SJSA1 (cell line): ENCODE measurements at places on chromosomes 3 and 15. TPM values are rescaled to one million over a fixed set of nuclear protein-coding genes. Genes with fewer than 3 reads are reported as not detected.

DNA sequence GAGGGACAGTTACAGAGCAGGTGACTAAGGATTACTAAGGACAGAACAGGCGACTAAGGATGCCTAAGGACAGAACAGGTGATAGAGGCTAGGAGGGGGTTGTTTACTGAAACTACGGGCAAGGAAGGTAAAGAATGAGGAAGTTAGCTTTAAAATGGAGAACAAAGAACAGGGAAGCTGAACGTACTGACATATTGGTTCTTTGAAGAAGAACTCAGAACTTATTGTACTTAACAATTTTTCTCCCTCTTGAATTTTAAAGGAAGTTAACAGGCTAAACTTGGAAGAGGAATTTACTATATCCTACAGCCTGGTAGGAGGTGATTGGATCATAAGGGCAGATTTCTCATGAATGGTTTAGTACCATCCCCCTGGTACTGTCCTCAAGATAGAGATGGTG lies 290.2 kb downstream of the SHQ1 start:
- H3K36me3 ChIP-seq, result no peaks in the 10 kb centered on the region
- H3K4me3 ChIP-seq, result no peak overlapping the region
- H3K27me3 ChIP-seq, result no peaks in the 10 kb centered on the region
- no peaks in the 10 kb centered on the region for H3K4me1 ChIP-seq

DNA sequence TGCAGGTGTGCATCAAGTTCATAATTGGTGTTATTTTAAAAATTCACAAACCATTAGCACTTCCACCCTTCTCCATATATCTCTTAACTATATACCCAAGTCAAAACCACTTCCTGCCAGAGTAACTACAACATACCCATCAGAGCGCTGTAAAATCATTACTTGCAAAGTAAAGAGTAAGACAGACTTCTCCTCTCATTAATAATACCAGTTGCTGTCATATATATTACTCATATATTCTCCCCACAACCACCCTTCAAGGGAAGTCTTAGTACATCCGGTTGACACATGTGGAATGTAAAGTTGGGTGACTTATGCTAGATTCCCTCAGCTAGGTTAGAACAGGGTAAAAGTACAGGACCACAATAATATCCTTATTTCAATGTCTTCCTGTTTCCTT lies 5.6 kb downstream of the TERC start:
- no peak for DNase-seq
- no peaks in the 10 kb centered on the region for H3K27me3 ChIP-seq
- no peaks in the 10 kb centered on the region for H3K4me1 ChIP-seq

DNA sequence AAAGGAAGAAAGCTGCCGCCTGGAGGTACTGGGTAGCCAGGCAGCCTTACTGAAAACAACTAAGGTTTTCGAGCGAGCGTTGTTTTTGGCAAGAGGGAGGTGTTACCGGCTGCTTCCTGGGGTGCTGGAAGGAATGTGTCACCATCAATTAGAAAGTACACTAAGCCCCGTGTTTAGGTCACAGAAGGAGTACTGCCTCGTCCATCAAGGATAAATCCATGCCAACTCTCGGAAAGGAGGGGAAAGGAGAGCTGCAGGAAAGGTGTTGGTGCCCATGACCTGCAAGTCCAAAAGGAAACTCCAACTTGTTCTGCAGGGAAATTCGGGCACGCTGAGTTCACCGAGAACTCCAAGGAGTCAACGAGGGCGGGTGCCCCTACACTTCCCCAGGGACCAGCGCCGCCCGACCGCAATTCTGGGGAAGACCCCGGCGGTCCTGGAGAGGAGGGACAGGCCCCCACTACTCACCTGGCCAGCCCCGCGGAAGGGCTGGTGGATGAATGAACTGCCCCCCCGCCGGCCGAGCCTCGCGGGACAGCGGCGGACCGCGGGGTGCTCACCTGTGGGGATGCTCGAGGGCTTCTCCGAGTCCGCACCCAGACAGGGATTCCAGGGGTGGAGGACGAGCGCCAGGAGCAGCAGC lies 542 bp downstream of the PLOD2 start:
- H3K4me1 ChIP-seq, result peaks cover 71% of the 10 kb centered on the region
- peak overlapping the region; percentile 83 for H3K4me3 ChIP-seq
- H3K27me3 ChIP-seq, result no peaks in the 10 kb centered on the region

DNA sequence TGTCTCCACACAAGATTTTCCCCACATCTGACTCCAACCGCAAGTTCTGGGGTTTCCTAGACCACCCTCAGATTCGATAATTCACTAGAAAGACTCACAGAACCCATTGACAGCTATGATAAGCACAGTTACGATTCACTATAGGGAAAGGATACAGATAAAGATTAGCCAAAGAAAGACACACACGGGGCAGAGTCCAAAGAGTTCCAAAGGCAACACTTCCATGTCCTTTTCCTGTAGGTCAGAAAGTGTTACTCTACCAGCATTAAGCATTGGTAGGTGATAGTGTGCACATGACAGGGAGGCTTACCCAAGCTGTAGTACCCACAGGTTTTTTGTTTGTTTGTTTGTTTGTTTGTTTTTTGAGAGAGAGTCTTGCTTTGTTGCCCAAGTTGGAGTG lies 48.1 kb downstream of the PHLDB2 start:
- DNase-seq, result no peak
- H3K4me1 ChIP-seq, result peaks cover 65% of the 10 kb centered on the region
- H3K36me3 ChIP-seq, result peaks cover 46% of the 10 kb centered on the region
- no peak overlapping the region for H3K4me3 ChIP-seq
- H3K27ac ChIP-seq, result peak overlapping the region; percentile 35

DNA sequence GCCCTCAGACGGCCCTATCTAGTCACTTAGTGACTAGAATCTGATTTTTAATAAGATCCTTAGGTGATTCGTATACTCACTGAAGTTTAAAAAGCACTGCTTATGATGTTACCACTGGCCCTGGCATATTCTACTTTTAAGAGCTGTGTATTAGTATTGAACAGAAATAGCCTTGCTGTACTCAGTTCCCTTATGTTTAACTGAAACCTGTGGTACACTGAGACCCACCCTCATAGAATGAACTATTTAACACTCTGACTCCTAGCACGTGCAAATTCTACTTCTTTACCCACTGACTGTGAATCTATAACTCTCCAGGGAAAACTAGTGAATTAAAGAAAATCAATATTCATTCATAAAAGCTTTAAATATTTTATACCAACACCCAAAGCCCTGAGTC lies 108.9 kb downstream of the CCNL1 start:
- DNase-seq, result no peak
- H3K27ac ChIP-seq, result no peak overlapping the region
- H3K4me3 ChIP-seq, result no peak overlapping the region
- no peaks in the 10 kb centered on the region for H3K27me3 ChIP-seq
- H3K4me1 ChIP-seq, result no peaks in the 10 kb centered on the region

GRCh38 chr15:82810061-82810889 lies 847 bp downstream of the WHAMM start:
- peaks cover 5% of the 10 kb centered on the region; the same call in 1 of the 2 replicates for H3K4me1 ChIP-seq
- H3K4me3 ChIP-seq, result peak overlapping the region; percentile 90
- peak overlapping the region; percentile 85 for H3K27ac ChIP-seq
- DNase-seq, result peak; percentile 52
- H3K36me3 ChIP-seq, result peaks cover 32% of the 10 kb centered on the region

DNA sequence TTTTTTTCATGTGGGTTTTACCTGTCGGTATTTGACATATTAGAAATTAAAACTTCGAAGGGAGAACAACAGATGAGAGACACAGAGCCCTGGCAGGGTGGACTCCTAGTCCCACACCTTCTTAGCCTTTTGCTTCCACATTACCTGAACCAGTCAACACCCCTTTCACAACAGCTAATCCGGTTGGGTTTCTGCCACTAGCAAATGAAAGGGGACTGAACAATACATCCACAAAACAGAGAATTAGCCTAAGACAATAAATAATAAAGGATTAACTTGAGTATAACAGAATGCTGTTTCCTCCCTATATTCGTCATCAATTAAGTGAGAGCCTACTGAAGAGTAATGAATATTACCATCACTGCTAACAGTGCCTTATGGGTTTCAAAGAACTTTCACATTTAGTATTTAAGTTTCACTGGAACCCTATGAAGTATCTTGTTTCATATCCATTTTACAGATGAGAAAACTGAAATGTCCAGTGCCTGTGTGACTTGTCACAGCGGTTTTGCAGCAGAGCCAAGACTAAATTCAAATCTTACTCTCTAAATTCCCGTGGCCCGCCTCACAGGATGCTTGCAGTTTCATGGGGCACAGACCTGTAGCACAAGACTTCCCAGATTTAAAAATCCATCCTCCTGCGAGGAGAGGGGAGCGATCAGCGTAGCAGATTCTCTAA lies 1.0 kb upstream of the RAB8B start:
- no peaks in the 10 kb centered on the region for H3K27me3 ChIP-seq
- H3K27ac ChIP-seq, result peak overlapping the region; percentile 2; the same call in 1 of the 2 replicates
- peaks cover 61% of the 10 kb centered on the region for H3K4me1 ChIP-seq
- no peaks in the 10 kb centered on the region for H3K36me3 ChIP-seq

DNA sequence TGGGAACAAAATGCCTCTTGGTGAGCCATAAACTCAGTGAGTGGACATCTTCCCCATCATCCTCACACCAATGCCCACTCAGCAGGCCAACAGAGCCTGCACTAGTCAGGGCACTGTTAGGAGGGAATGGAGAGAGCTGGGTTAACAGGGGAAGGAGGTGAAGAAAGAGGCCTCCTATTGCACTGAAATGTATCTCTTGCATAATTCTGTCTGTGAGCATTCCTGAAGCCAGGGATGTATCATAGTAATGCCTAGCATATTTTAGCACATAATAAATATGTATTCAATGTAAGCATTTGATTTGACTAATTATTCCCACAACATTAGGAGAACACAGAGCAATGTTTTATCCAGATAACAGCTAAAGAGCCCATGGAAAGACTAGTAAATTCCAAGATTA lies 81.2 kb downstream of the ANO10 start:
- DNase-seq, result no peak
- no peak overlapping the region for H3K27ac ChIP-seq
- no peaks in the 10 kb centered on the region for H3K27me3 ChIP-seq
- H3K4me1 ChIP-seq, result no peaks in the 10 kb centered on the region

- no peaks in the 10 kb centered on the region for H3K27me3 ChIP-seq
- H3K36me3 ChIP-seq, result no peaks in the 10 kb centered on the region
- H3K4me3 ChIP-seq, result no peak overlapping the region
- no peak overlapping the region for H3K27ac ChIP-seq
- no peaks in the 10 kb centered on the region for H3K4me1 ChIP-seq
- DNase-seq, result no peak
Observed at GRCh38 chr15:71167445-71168165, 52.3 kb downstream of the THSD4 start.

DNA sequence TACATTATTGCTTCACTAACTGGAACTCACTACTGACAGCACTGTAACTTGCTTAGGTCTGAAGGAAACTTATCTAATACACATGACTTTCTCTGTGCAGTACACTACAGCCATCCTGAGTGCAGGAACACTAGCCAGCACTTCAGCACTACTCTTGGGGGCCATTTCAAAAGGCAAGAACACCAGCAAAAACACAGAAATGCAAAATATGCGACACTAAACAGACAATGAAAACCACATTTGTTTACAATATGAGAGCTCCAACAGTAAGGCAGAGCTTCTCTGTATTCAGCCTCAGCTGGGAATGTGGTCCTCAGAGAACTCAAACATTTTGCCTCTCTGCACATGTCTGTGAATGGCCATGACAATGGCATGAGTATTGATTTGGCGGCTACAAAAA lies 109.6 kb downstream of the ARRDC4 start:
- H3K27me3 ChIP-seq, result no peaks in the 10 kb centered on the region
- DNase-seq, result peak; percentile 53
- no peaks in the 10 kb centered on the region for H3K36me3 ChIP-seq
- no peak overlapping the region for H3K4me3 ChIP-seq

GRCh38 chr15:31869686-31870307 lies 160.5 kb upstream of the CHRNA7 start:
- no peak for DNase-seq
- peaks cover 17% of the 10 kb centered on the region for H3K27me3 ChIP-seq
- peaks cover 8% of the 10 kb centered on the region for H3K4me1 ChIP-seq
- no peaks in the 10 kb centered on the region for H3K36me3 ChIP-seq
- peak overlapping the region; percentile 55 for H3K4me3 ChIP-seq

GRCh38 chr3:193742628-193743027 lies 149.6 kb downstream of the OPA1 start:
- H3K4me3 ChIP-seq, result no peak overlapping the region
- H3K4me1 ChIP-seq, result no peaks in the 10 kb centered on the region
- no peaks in the 10 kb centered on the region for H3K36me3 ChIP-seq
- no peaks in the 10 kb centered on the region for H3K27me3 ChIP-seq
- H3K27ac ChIP-seq, result no peak overlapping the region

DNA sequence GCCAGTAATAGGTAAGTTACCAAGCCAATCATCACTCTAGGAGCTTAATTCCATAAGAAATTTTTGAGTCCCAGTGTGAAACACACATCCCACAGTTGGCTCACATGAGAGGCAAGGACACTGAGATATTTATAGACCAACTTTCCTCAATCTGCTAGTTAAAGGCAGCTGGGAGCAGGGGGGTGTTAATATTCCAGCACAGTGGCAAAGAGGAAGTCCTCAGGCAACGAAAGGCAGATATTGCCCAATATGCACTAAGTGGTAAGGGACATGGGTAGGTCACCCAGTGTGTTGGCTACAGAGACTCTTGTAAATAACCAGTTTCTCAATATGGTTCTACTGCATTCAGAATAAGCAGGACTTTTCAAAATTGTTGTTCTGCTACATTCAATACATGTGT lies 61.0 kb downstream of the TOP2B start:
- no peak overlapping the region for H3K27ac ChIP-seq
- H3K27me3 ChIP-seq, result no peaks in the 10 kb centered on the region
- no peak overlapping the region for H3K4me3 ChIP-seq
- peaks cover 6% of the 10 kb centered on the region; the same call in 1 of the 2 replicates for H3K4me1 ChIP-seq

- no peaks in the 10 kb centered on the region for H3K27me3 ChIP-seq
- no peak overlapping the region for H3K4me3 ChIP-seq
- H3K4me1 ChIP-seq, result no peaks in the 10 kb centered on the region
- H3K27ac ChIP-seq, result no peak overlapping the region
Observed at GRCh38 chr3:78283994-78284393, 1244.1 kb downstream of the ROBO2 start.

DNA sequence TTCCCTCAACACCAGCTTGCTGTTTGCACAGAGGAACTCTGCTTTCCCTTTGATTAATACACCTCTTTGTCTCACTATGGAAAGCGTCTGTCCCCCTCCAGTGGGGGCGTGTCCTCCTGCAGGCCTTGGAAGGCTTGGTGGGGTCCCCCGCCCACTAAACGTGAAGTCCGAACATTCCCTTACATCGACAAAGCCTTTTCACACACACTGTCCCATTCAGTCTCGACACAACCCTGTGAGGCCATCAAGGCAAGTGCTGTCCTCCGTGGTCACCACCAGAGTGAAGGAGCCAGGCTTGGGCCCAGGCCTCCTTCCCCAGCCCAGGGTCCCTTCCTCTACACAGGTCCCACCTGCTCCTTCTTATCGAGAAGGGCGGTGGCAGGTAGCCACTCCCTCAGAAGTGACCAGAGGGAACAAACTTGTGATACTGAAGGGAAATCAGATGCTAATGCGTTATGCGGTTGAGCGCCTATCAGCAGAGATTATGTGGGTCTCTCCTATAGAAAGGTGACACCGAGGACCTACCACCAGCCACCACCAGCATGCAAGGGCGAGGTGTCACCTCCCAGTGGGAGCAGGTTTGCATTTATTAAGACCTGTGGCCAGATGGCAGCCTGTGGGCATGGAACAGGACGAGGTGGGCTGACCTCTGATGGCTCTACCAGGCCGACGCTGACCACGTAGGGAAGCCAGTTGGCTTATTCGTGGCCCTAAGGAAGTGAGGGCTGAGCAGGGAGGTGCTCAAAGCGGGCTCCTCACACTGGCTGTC lies 6.6 kb downstream of the NRROS start:
- peaks cover under 1% of the 10 kb centered on the region for H3K4me1 ChIP-seq
- no peaks in the 10 kb centered on the region for H3K36me3 ChIP-seq
- H3K4me3 ChIP-seq, result no peak overlapping the region

- H3K27ac ChIP-seq, result no peak overlapping the region
- H3K4me3 ChIP-seq, result no peak overlapping the region
- peaks cover 9% of the 10 kb centered on the region for H3K4me1 ChIP-seq
Observed at GRCh38 chr3:8460050-8460708, 41.4 kb upstream of the LMCD1 start.

Gene SAXO2
- 0.66 and 4.0 TPM in 2 replicates for total RNA-seq

Gene TGM4
- 0.05 TPM in 1 of 2 replicates, not detected in the other for total RNA-seq

Gene LRTM1
- not detected in 2 replicates for total RNA-seq

Gene PLS1
- 5.2 and 5.4 TPM in 2 replicates for total RNA-seq
